ENCODE measurements at places on chromosomes 2 and 18. TPM values are rescaled to one million over a fixed set of nuclear protein-coding genes. Genes with fewer than 3 reads are reported as not detected.

The FSHR gene
- not detected for total RNA-seq

The PLCL1 gene
- 2.9 TPM for total RNA-seq

The MOCOS gene
- total RNA-seq = 1.0 TPM

The DPYSL5 gene
- total RNA-seq = not detected

The SATB2 gene
- total RNA-seq = 2.6 TPM

- H3K4me1 ChIP-seq = peaks cover 21% of the 10 kb centered on the region
- peak overlapping the region; percentile 77 for H3K27ac ChIP-seq
- H3K27me3 ChIP-seq = no peaks in the 10 kb centered on the region
- DNase-seq = peak; percentile 39
Measured at GRCh38 chr18:62420513-62421209, 95.6 kb downstream of the TNFRSF11A start.

- H3K36me3 ChIP-seq = no peaks in the 10 kb centered on the region
- DNase-seq = no peak
- H3K4me3 ChIP-seq = no peak overlapping the region
- no peak overlapping the region for H3K27ac ChIP-seq
- no peaks in the 10 kb centered on the region for H3K4me1 ChIP-seq
- H3K27me3 ChIP-seq = no peaks in the 10 kb centered on the region
Measured at GRCh38 chr2:8986327-8986976, 17.0 kb downstream of the MBOAT2 start.

GRCh38 chr2:123207245-123207644, 817.8 kb upstream of the CNTNAP5 start:
- no peaks in the 10 kb centered on the region for H3K27me3 ChIP-seq
- H3K4me3 ChIP-seq = no peak overlapping the region
- H3K36me3 ChIP-seq = no peaks in the 10 kb centered on the region
- no peak for DNase-seq
- H3K4me1 ChIP-seq = no peaks in the 10 kb centered on the region
- H3K27ac ChIP-seq = no peak overlapping the region

DNA sequence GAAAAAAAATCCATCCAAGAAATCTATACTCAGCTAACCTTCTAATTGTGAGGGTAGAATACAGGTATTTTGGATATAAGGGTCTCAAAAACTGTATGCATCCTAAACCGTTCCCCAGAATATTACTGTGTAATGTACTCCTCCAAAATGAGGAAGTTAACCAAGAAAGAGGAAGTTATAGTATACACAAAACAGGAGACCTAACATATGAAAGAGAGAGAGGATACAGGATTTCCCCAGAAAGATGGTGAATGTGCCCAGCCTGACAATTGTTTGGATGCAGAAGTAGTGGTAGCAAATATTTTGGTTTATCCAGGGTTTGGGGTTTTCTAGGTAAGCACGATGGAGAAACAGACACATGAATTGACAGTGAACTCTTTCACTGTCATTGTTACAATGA, 50.6 kb downstream of the GALNT3 start:
- peaks cover 2% of the 10 kb centered on the region for H3K36me3 ChIP-seq
- no peaks in the 10 kb centered on the region for H3K27me3 ChIP-seq
- H3K4me1 ChIP-seq = no peaks in the 10 kb centered on the region
- H3K27ac ChIP-seq = no peak overlapping the region

DNA sequence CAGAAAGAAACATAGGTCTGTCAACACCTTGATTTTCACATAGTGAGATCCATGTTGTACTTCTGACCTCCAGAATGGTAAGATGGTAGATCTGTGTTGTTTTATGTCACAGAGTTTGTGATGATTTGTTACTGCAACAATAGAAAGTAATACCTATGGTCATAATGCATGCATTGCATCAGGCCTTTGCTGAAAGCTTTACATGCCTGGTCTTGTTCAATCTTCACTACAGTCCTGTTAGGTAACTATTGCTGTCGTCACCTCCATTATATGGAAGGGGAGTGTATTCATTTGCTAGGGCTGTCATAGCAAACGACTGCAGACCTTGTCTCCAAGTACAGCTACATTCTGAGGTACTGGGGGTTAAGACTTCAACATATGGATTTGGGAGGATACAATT, 243.5 kb downstream of the ANAPC1 start:
- H3K4me3 ChIP-seq = no peak overlapping the region
- H3K4me1 ChIP-seq = no peaks in the 10 kb centered on the region
- H3K27ac ChIP-seq = no peak overlapping the region
- H3K27me3 ChIP-seq = no peaks in the 10 kb centered on the region
- H3K36me3 ChIP-seq = no peaks in the 10 kb centered on the region

DNA sequence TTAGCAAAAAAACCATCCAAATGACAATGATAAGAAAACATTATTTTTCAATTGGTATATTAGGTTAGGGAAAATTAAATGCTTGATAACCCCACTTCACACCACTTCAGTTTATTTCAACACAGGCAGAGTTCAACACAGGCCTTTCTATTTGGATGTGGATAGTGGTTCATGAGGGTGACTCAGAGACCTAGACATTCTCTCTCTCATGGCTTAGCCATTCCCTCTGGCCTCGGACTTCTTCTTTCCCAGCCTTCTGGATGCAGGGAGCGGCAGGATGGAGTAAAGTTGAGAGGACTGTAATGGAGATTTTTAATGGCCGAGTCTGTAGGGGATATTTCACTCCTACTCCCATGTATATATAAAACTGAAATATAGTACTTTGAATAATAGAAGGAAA, 109.7 kb downstream of the CTNNA2 start:
- H3K27ac ChIP-seq = no peak overlapping the region
- H3K27me3 ChIP-seq = no peaks in the 10 kb centered on the region
- H3K4me3 ChIP-seq = no peak overlapping the region
- no peaks in the 10 kb centered on the region for H3K4me1 ChIP-seq
- H3K36me3 ChIP-seq = no peaks in the 10 kb centered on the region
- DNase-seq = no peak

- no peak for DNase-seq
- no peaks in the 10 kb centered on the region for H3K27me3 ChIP-seq
- H3K36me3 ChIP-seq = no peaks in the 10 kb centered on the region
- H3K4me3 ChIP-seq = no peak overlapping the region
- no peaks in the 10 kb centered on the region for H3K4me1 ChIP-seq
Measured at GRCh38 chr2:142914507-142915313, 37.2 kb downstream of the KYNU start.

DNA sequence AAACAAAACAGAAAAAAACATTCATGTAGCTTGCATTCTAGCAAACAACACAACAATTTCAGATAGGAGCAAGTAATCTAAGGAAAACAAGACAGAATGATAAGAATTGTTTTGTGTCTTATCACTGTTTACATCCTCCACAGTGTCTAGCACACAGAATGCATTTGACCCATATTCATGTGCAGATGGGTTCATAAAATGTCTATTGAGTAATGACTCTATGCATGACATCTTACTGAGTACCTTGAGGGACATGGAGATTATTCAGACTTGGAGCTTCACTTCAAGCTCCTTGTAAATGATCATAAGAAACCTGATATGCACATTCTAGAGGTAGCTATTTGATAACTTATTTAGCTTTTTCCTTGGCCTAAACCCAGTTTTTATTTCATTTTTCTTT, 69.0 kb downstream of the DTNA start:
- DNase-seq = no peak
- H3K27ac ChIP-seq = no peak overlapping the region
- no peaks in the 10 kb centered on the region for H3K36me3 ChIP-seq
- H3K4me3 ChIP-seq = no peak overlapping the region
- H3K4me1 ChIP-seq = peaks cover 2% of the 10 kb centered on the region

DNA sequence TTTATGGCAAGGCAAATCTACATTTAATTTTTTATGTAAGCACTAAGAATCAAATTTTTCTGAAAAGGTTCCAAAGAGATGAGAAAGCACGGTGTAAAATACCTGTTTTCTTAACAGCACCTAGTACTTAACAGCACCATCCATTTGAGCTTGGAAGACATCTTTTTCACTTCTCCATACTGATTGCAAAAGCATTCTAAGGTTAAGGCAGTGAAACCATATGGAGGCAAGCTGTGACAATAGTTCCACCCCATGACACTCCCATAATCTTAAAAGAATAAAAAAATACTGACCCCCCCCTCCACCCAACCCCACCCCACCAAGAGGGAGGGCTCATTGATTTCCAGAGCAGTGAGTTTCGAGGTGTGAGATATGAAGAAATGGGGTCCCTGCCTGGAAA, 60.6 kb downstream of the ZCCHC2 start:
- no peak for DNase-seq
- H3K27me3 ChIP-seq = no peaks in the 10 kb centered on the region
- no peak overlapping the region for H3K4me3 ChIP-seq
- peaks cover 7% of the 10 kb centered on the region for H3K4me1 ChIP-seq

GRCh38 chr2:127609031-127609751, 36.8 kb upstream of the GPR17 start:
- H3K36me3 ChIP-seq = no peaks in the 10 kb centered on the region
- no peaks in the 10 kb centered on the region for H3K27me3 ChIP-seq
- H3K4me3 ChIP-seq = no peak overlapping the region
- H3K4me1 ChIP-seq = no peaks in the 10 kb centered on the region
- H3K27ac ChIP-seq = no peak overlapping the region

DNA sequence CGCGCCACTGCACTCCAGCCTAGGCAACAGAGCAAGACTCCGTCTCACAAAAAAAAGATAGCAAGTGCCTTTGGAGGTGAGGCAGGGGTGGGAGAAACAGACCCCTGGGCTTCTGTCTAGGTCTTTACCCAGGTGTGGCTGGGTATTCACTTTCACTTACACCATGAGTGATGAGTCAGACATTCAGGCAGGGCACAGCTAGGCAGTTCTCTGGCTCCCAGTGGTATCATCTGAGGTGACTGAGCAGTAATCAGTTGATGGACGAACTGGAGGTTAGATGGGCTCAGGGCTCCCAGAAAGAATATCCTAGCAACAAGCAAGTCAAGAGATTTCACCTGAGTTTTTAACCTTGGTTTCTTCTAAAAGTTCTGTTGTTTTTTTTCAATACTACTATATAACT, 107.0 kb upstream of the RAB6C start:
- H3K4me3 ChIP-seq = no peak overlapping the region
- no peak for DNase-seq
- peaks cover 7% of the 10 kb centered on the region for H3K4me1 ChIP-seq
- no peaks in the 10 kb centered on the region for H3K36me3 ChIP-seq
- no peak overlapping the region for H3K27ac ChIP-seq

DNA sequence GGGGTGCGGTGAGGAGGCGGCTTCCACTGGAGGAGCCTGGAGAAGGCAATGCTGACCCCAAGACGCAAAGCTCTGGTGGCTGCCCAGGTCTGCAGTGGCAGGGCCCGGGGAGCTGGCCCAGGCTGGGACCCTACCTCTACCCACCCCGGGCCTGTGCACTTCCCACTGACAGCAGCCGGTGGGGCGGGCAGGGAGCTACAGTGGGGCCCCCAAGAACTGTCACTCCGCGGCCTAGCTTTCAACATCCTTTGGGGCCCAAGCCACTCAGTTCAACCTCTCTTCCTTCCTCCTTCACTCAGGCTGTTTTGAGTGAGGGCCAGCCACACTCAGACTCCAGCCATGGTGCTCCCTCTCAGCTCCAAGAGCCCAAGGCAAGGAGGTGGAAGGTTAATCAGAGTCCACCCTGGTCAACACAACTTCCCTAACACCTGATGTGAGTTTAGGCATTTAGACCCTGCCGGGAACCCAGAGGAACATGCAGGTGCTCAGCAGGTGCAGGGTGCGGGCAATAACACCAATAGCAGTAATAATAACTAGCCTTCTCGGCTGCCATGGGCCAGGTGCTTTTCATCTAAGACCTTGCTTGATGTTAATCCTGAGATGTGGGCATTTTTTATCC, 93.6 kb downstream of the ZFP36L2 start:
- peak overlapping the region; percentile 77 for H3K27ac ChIP-seq
- DNase-seq = peak; percentile 41
- no peaks in the 10 kb centered on the region for H3K27me3 ChIP-seq
- no peak overlapping the region for H3K4me3 ChIP-seq
- H3K36me3 ChIP-seq = no peaks in the 10 kb centered on the region

GRCh38 chr2:119682578-119682977, 3.6 kb downstream of the TMEM177 start:
- no peak overlapping the region for H3K4me3 ChIP-seq
- H3K4me1 ChIP-seq = peaks cover 15% of the 10 kb centered on the region
- no peak overlapping the region for H3K27ac ChIP-seq
- no peaks in the 10 kb centered on the region for H3K36me3 ChIP-seq
- H3K27me3 ChIP-seq = no peaks in the 10 kb centered on the region

DNA sequence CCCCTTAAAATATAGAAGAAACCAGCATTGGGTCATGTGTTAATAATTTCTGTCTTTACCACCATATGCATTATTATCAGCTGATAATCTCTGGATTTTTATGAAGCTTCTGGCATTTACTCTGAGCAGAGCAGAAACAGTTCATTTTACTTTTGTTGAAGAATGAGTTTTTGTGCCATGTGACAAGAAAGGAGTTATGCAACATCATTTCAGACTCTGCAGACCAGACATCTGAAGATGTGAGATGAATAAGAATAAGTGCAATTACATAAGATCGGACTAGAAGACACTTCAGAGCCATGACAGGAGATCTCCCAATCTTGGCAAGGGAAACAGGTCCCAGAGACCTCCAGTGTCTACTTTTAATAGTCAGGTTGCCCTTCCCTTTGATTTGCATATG, 869.4 kb upstream of the VRK2 start:
- H3K27me3 ChIP-seq = no peaks in the 10 kb centered on the region
- no peaks in the 10 kb centered on the region for H3K4me1 ChIP-seq
- no peak for DNase-seq
- no peaks in the 10 kb centered on the region for H3K36me3 ChIP-seq
- H3K27ac ChIP-seq = no peak overlapping the region

DNA sequence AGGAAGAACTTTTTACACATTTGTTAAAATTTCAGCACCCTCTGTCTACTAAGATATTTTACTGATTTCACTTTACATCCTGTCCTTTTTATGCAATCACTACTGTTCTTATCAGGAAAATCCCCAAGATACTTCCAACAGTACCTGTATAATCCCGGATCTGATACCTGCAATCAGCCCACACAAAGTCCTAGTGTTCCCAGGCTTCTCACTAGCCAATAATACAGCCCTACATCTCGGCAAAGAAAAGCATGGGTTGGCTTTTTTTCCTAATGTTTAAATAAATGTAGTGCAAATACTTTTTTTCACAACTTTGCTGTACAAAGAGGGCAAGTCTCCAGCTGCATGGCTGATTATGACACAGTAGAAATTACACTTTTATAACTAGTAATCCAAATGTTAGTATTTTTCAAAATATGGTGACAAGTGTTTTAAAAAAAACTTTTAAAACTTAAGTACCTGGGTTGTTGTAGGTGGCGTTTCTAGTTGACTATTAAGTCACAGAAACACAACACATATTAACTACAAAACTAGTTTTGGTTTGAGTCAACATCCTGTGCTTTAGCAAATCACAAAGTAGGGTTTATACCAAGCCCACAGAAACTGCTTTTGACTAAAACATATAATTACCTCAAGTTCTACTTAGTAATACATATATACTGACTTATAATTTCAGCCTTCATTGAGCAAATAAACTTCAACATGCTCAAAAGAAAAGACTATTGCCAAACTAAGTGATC, 19.5 kb downstream of the CNOT11 start:
- no peak overlapping the region for H3K4me3 ChIP-seq
- no peak for DNase-seq
